ENCODE measurements at places on chromosomes 5 and 9.

GRCh38 chr5:58503390-58504046 is 12.3 kb downstream of the GAPT start:
- DNase-seq, result no peak

- no peak for DNase-seq
Observed at GRCh38 chr9:71552480-71552879, 215.8 kb downstream of the CEMIP2 start.

GRCh38 chr5:136979131-136979530 is 520.0 kb downstream of the SPOCK1 start:
- DNase-seq, result no peak

- peak; percentile 46 for DNase-seq
Observed at GRCh38 chr5:53942724-53943123, 367.6 kb downstream of the ARL15 start.

DNA sequence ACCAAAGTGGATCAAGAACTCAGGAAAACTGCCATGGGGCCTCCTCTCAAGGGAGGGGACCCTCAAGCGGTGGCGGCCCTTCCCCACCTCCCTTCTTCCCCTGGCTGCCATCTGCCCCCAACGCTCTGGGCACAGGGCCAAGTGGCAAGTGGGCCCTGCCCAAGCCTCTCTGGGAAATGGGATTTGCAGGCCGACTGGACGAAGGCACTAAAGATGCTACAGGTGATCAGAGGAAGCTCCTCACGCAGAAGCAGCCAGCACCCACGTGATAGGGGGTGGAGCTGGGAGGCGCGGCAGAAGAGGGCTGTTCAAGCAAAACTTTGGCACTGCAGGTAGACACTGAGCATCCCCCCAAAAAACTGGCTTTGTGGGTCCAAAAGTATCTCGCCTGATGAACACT is 52.7 kb upstream of the UBTD2 start:
- DNase-seq, result no peak

- DNase-seq, result no peak
Observed at GRCh38 chr5:147842869-147843268, 11.4 kb upstream of the SPINK1 start.

DNA sequence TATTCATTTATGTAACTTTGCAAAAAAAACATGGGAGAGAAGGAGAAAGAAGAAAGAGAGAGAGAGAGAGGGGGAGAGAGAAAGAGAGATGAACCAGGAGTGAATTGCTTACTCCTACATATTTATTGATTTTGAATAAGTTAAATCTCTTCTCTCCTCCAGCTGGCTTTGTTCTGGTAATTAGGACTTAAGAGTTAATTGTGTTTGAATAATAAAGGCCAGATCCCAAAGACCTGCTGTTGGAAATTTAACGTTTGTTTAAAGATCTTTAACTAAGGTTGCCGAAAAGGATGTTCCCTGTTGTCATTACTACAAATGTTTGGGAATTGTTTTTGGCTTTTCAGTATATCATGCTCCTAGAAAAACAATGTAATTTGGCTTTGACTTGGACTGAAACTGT is 473.0 kb downstream of the TUSC1 start:
- no peak for DNase-seq

DNA sequence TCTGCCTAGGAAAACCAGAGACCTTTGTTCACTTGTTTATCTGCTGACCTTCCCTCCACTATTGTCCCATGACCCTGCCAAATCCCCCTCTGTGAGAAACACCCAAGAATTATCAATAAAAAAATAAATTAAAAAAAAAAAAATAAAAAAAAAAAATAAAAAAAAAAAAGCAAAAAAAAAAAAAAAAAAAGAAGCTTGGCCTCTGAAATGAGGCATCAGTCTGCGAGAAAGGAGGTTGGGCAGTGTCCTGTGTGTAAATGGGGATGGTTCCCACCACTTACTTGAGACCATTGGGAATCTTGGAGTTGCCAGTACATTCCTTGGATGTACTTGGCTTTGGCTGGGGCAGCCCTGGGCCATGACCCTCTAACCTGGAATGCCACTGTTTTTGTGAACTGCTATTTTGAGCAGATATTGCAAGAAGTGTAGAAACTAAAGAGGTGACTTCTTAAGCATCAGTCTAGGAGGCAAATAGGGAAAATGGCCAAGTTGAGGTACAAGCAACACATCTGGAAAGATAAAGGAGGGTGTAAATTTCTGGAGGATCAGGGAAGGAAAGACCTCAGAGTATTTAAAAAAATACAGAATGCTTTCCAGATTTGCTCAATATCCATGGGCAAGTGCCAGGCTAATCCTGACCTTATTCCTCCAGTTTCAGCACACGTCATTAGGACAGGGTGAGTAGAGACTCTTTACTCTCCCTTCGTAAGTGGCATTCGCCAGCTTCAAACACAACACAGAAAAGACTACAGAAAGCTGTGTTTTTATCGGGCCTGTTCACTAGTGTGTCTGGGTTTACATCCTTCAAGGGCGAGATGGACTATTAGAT is 58.1 kb downstream of the HSPA4 start:
- DNase-seq, result no peak

- no peak for DNase-seq
Observed at GRCh38 chr5:114467729-114468128, 105.9 kb downstream of the KCNN2 start.

- DNase-seq, result no peak
Observed at GRCh38 chr9:124555043-124555442, 47.8 kb upstream of the NR5A1 start.

DNA sequence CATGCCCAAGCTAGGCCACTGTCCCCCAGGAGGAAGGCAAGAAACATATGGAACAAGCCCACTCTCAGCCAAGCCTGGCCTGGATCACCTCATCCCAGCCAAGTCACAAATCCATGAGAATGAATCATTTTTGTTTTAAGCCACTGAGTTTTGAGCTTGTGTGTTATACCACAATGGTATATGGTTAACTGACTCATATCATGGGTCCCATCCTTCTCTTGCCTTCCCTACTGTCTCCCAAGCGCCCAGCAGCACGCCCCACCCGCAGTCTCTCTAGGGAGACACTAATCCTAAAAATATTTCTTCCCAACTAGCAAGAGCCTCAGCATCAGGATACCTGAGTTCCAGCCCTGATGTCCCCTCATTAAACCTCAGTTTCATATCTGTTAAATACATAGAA is 248.1 kb downstream of the CDK5RAP2 start:
- no peak for DNase-seq

- DNase-seq, result no peak
Observed at GRCh38 chr5:171874234-171874633, 88.6 kb downstream of the SMIM23 start.

DNA sequence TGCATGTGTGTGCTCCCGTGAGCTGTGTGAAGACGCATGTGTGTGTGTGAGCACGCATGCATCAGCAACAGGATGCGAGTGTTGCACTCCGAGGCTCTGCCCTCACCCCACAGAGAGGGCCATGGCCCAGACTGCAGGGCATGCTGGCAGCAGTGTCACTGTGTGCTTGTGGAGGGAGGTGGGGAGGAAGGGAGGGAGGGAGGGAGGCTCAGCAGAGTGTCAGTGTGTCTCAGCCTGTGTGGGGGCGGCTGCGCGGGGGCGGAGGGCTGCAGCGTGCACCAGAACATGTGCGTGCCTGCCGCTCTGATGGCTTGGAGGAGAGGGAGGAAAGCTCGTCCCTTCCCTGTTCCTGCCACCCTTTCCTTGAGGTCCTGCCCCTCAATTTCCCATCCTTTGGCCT is 5.3 kb downstream of the CAMK2A start:
- DNase-seq, result no peak

- DNase-seq, result no peak
Observed at GRCh38 chr5:177232358-177232757, 71.2 kb downstream of the RAB24 start.

DNA sequence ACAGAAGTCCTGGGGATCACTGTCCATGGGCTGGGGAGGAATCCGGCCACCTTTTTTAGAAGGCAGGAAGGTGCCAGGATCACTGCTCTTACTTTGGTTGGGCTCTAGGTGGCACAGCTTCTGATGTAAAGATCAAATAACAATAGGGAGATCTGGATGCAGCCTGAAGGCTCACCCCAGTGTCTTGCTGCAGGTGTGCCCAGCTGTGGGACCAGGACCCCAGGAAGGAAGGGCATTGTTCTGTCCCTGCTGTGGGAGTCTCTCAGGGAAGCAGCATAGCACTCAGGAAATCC is 69.6 kb downstream of the DAB2IP start:
- DNase-seq, result no peak

GRCh38 chr5:29161399-29162291 is 2031.8 kb upstream of the CDH6 start:
- DNase-seq, result no peak

- no peak for DNase-seq
Observed at GRCh38 chr5:71658916-71659662, 60.0 kb upstream of the CARTPT start.

DNA sequence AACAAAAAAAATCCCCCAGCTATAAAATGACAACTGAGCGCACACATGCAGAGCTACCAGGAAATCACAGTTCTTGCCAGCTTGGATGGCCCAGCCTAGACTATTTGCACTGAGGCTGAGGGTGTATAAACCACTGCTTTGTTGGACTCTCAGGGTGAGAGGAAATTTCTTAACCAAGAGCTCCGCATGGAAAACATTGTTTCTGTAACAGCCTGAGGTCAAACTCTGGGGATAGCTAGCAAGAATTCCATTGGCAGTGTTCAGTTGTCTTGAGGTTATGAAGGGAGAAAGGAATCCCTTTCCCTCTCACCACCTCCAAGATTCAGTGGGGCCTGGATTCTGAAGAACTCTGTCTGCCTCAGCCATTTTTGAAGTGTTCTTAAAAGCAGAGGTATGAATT is 360.0 kb downstream of the OSTF1 start:
- DNase-seq, result no peak

- DNase-seq, result no peak
Observed at GRCh38 chr9:110255034-110255462, 1.3 kb downstream of the TXN start.

Measured in right forelimb (tissue), 1 donor.